ENCODE measurements at places on chromosomes 3 and 15.
A peak's percentile ranks its signal among the peaks of the same experiment; 100 is the strongest.

GRCh38 chr3:194970066-194970465 lies 284.4 kb downstream of the FAM43A start:
- DNase-seq = no peak

DNA sequence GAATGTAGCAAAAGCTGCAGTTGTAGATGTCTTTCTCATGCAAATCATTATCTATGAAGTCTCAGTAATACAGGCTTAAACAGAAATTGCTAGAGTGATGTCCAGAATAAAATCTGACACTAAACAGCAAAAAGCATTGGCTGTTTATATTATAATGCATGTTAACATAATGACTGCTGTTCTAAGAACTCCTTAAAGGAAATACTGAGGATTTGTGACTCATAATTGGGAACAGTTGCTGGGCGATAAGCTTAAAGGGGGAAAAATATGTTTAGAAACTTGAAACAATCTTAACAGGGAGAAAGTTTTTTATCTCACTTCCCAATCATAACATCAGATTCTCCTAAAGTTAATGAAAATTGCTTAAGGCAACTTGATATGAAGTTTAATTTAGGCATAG lies 17.5 kb downstream of the TIPARP start:
- DNase-seq = no peak

- no peak for DNase-seq
Observed at GRCh38 chr15:24733659-24734058, 58.1 kb downstream of the NPAP1 start.

- no peak for DNase-seq
Observed at GRCh38 chr15:23855947-23856346, 168.8 kb upstream of the NDN start.

DNA sequence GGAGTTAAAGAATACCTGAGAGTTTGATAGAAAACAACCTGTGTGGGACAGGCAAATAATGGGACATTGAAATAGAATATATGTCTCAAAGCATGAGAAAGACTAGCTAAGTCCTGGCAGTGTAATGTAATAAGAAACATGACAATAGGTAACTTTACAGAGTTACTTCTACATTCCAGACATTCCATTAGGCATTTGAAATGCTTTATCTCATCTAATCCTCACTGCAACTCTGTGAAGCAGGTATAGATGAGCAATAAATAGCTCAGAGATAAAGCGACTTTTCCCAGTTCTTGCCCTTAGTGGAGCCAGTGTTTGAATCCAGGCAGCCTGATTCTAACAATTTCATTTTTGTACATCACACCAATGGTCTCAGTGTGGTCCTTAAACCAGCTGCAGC lies 76.8 kb downstream of the CPNE4 start:
- DNase-seq = no peak

GRCh38 chr3:62238431-62238830 lies 134.9 kb downstream of the FEZF2 start:
- no peak for DNase-seq

- DNase-seq = no peak
Observed at GRCh38 chr3:148329481-148330235, 368.0 kb upstream of the AGTR1 start.

DNA sequence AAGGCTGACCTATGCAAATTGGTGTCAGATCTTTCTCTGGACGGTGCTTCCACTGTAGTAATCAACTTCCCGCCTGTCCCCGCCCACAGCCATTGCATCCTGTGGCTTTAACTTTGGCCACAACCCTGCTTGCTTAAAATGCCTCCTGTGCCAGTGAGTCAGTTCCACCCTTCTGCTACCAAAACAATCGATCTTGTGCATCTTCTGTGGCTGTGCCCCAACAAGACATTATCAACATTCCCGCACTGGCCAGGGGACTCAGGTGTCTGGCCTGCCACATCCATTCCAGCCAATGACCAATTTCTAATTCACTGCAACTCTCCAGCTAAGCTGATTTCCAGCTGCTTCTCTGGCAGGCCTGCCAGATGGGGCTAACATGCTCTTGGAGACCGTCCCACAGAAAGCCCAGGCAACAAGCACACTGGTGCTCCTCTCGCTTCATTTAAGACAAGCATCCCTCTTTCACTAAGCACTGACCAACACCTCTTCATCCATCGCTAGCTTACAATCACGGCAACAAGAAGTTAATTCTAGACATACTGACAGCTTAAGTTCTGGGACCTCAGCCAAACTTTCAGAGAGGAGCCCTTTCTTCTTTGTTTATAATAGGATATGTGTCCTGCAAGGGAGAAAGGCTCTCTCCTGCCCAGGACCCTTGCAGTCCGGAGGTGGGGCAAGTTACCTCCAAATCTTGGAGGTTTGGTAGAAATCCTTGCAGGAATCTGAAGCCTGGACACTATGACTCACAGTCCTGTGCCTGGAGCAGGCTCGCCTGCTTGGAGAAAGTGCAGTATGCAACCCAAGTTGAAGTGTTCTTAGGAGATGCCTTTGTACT lies 6.7 kb downstream of the CA12 start:
- no peak for DNase-seq

- DNase-seq = no peak
Observed at GRCh38 chr3:87358066-87358465, 81.7 kb upstream of the POU1F1 start.

DNA sequence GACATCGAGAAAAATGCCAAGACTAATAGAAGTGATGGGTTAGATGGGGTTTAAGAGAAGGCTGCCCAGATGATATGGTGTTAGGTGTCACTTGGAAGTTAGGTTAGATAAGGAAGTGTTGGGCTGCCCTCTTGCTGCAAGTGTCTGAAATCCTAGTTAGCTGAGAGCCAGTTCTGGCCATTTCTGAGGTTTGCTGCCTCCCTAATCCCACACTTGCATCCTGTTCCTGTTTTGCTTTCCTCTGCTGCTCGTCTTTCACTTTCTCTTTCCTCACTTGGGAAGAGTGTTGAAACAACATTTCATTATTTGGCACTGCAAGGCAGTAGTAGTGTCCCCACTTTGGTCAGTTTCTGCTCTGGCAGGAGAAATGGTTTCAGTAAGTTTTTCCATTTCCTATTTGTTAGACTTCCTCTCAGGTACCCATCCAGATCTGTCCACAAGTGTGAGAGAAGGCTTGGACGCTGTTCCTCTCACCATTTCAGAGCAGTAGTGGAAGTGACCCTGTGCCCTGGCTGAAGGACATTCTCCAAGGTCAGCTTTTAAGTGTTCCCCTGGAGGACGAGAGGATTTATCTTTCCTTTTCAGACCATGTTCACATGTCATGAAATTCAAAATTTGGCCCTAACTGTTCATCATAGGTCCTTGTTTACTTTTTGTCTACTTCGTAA lies 93.3 kb downstream of the ADAMTSL3 start:
- DNase-seq = peak; percentile 3

DNA sequence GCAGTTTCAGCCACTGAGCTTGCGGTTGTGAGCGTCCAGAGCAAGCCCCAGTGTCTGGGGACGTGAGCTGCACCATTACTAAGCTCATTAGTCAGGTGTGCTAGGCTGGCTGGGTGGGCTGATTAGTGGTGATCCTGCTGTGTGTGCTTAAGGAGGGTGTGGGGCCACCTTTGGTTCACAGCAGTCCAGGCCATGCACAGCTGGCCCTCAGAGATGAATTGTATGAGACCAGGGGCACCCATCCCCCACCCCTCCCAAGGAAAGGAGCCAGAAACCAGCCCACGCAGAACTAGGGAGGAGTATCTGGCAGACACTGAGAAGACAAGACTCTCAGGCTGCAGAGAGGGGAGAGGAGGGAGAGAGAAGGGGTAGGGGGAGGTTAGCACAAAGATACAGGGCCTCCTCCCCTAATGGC lies 3.8 kb downstream of the TYRO3 start:
- no peak for DNase-seq

- DNase-seq = no peak
Observed at GRCh38 chr3:10778492-10779292, 37.3 kb upstream of the SLC6A11 start.

- no peak for DNase-seq
Observed at GRCh38 chr3:64021922-64022321, 1.4 kb downstream of the PSMD6 start.

DNA sequence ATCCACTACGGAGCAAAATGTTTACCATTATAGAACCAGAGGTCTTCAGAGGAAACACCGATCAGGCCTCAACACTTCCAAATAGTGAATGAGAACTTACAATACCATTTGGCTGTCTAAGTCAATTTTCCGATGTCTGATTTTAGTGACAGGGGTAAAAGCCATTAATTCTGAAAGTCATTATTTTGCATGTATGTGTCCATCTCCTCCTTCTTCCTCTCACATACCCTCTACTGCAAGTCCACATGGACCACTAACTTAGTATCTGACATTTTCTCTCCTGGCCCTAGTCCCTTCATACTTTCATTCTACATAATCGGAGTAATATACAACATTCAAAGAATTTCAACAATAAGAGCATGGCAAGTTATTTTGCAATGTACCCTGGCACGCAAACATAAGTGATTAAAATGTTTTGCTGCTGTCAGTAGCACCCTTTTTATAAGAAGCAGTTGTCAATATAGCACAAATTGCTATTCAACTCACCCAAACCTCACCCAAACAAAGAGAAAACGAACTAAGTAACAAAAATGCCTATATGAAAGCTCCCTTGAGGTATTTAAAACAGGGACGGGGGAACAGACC lies 1.9 kb downstream of the TOP2B start:
- no peak for DNase-seq

All from HCT116 (cell line).